Breast epithelium (tissue), 4 donors: ENCODE measurements at places on chromosomes 12 and 14.

- DNase-seq, result no peak
Observed at GRCh38 chr12:121191151-121191550, 18.8 kb upstream of the P2RX4 start.

GRCh38 chr12:93882763-93883162 is 205.6 kb downstream of the CRADD start:
- DNase-seq, result no peak

DNA sequence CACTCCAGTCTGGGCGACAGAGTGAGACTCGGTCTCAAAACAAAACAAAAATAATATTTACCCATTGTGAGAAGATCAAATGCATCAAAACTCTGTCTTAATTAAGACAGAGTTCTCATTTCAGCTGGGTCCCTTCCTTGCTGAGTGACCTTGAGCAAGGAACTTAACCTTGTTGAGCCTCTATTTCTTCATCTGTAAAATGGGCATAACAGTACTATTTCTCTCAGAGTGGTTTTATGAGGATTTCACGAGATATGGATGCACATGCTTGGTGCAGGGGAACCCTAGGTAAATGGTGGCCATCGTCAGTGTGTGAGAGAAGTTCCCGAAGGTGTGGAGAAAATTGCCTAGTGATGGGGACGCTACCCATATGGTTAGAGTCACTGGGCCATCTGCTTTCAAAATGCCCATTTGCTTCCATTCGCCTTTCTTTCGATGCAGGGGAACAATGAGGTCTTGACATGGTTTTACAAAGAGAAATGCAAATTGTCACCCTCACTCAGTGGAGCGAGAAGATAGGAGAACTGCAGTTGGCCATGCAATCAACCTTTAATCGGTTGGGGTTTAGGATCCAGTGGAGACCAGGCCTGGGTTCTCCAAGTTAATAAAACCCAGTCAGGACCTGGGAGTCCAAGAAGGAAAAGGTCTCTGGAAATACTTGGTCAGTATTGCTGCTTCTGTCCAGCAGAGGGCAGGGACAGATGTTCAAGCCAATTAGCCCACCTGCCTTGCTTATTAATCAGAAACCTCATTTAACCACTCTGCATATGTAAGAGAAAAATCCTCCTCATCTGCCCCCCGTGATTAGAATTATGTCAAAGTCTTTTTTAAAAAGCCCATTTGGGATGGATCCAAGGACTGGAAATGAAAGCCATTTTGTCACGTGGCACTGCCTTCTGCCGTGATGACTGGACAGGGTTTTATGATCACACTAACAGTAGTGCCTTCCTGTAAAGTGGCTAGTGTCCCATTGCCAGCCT is 37.2 kb downstream of the CFAP251 start:
- DNase-seq, result no peak

GRCh38 chr12:22443379-22444316 is 100.7 kb downstream of the C2CD5 start:
- peak; percentile 55 for DNase-seq

GRCh38 chr14:82546401-82546800 is 1012.7 kb upstream of the SEL1L start:
- DNase-seq, result no peak

GRCh38 chr12:126742241-126742641 is 1524.7 kb upstream of the TMEM132C start:
- no peak for DNase-seq

GRCh38 chr12:126219654-126220279 is 1154.5 kb downstream of the AACS start:
- DNase-seq, result no peak

DNA sequence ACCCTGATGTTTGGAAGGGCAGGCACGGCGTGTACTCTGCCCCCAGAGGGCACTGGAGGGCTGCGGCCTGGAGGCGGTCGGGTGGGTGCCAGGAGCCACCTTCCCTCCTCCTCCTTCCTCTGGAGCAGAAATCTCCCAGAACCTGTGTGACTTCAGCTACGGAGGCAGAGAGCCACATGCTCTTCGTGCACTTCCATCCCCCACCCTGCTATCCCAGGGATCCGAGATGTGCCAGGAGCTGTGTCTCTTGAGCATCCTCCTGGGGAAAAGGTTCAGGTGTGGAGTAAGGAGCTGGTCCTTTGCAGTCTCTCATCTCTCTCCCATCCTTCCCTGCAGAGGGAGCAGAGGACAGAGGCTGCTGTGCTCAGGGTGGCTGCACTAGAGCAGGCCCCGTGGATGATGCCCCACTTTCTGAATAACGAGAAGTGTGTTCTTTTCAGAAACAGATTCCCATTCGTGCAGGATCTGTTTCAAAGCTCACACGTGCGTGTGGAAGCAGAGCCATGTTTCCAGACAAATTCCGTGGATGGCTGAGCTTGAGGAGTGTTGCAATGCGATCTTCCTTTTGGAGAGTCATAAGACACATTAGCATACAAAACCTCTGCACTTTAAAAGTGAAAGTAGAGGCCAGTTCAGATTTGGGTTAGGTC is 162.9 kb downstream of the ADGRD1 start:
- DNase-seq, result peak; percentile 26

- DNase-seq, result no peak
Observed at GRCh38 chr12:130970165-130970907, 16.6 kb downstream of the ADGRD1 start.

DNA sequence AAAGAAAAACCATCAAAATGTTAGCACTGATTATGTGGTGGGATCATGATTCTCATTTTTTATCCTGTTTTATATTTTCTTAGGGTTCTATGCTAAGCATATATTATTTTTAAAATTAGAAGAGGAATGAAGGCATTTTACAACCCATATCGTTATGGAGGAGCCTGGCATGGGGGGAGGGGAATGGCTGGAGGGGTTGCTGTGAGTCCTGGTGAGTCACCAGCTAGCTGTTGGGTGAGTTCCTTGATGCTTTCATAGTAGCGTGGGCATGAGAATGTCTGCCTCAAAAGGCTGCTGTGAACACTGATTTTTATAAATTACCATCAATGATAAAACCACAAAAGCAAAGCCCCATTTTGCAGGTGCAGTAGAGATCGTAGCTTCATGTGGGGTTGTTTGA is 46.9 kb downstream of the C14orf132 start:
- no peak for DNase-seq

GRCh38 chr12:59636945-59637691 is 41.3 kb downstream of the SLC16A7 start:
- DNase-seq, result no peak

DNA sequence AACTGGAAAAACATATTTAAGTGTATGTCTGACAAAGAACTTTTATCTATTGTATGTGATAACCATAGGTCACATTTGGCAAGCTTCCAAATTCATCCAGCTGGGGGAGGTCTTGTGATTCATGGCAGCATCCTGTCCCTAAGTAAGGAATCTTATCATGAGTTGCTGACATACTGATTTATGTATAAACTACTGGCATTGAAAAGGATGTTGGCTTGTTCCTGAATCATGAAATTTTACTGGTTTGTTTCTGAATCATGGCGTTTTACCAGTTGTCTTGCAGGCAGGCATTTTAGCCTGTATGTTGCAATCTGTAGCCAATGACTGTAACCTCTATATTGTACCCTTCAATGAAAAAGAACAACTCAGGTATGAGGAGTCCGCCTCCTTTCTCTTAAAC is 244.8 kb downstream of the IPO8 start:
- DNase-seq, result no peak

- no peak for DNase-seq
Observed at GRCh38 chr12:47852096-47852571, 32.4 kb upstream of the HDAC7 start.

DNA sequence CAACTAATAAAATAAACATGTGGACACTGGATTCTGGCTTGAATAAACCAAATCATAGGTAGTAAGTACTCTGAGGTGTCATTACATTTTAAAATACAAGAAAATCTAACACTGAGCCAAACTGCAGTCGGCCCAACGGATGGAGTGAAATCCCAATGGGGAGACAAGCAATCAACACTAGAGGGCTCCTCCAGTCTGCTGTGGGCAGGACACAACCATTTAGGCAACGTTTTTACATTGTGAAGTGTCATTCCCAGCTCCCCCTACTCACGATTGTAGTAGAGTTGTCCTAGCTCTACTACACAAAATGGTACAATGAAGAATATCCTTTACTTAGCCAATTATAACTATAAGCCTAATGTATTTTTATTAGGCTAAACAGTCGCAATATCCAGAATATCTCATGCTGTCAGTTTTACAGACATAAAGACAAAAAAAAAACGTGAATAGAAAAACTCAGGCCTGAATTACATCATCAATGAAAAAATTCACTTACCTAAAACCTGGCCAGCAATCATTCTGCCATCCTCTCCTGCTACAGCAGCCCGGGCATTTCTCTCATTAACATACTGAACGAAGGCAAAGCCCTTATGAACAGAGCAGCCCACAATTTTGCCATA is 35.7 kb downstream of the HNRNPC start:
- DNase-seq, result no peak

DNA sequence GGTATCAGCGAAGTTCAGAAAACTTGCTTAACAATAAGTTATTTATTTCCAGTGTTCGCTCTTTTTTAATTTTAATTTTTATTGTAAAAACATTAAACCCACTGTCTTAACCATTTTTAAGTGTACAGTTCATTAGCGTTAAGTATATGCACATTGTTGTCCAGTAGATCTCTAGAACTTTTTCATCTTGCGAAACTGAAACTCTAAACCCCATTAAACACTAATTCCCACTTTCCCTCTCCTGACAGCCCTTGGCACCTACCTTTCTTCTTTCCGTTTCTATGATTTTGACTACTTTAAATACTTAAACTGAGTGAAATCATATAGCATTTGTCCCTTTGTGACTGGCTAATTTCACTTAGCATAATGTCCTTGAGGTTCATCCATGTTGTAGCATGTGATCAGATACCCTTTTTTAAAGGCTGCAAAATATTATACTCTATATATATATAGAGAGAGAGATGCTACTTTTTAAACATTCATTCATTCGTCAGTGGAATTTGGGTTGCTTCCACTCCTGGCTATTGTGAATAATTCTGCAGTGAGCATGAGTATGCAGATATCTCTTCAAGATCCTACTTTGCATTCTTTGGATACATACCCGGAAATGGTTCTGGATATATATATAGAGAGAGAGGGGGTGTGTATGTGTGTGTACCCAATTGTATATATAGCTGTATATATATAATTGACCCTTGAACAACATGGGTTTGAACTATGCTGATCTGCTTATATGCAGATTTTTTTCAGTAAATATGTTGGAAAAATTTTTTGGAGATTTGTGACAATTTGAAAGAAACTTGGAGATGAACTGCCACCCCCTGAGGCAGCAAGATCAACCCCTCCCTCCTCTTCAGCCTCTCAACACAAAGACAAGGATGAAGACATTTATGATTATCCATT is 74.7 kb upstream of the EVL start:
- DNase-seq, result no peak

DNA sequence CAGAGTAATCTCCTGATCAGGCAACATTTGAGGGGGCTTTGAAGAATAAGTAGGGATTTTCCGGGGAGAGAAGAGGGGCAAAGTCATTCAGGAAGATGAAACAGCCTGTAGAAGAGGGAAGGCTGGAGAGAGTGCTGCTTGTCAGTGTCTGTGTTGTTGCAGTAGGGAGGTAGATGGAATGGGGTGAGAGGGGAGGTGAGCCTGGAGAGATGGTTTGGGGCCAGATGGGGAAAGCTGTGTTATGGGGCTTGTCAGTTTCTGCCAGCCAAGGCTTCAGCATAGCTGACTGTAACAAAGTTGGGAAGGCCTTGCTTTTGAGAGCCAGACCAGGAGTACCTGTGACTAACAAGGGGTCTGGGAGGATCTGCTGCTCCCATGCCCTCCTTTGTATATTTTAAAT is 18.0 kb downstream of the BICD1 start:
- DNase-seq, result no peak

GRCh38 chr12:7797698-7798398 is 8.6 kb downstream of the NANOG start:
- no peak for DNase-seq

DNA sequence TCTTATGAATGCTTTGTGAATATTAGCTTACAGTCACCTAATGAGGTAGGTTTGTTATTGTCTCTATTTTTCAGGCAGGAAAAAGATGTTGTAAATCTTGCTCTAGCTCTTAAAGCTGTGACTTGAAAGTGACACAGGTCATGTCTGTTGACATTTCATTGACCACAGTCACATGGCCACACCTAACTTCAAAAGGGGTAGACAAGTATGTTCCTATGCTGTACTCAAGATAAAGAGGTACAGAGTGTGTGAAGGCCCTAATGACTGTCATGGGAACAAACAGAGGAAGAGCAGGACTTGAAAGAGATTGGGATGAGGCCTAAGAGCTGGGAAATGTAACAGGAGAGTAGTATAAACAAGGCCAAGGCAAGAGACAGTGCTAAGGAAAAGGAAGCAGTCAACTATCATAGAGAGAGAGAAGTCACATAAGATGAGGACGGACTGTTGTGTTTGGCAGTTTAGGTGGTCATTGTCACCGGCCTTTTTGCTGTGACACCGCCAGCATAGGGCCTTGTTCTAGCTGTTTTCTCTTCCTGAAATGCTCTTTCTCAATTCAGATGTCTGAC is 181.0 kb downstream of the CFAP54 start:
- DNase-seq, result no peak

DNA sequence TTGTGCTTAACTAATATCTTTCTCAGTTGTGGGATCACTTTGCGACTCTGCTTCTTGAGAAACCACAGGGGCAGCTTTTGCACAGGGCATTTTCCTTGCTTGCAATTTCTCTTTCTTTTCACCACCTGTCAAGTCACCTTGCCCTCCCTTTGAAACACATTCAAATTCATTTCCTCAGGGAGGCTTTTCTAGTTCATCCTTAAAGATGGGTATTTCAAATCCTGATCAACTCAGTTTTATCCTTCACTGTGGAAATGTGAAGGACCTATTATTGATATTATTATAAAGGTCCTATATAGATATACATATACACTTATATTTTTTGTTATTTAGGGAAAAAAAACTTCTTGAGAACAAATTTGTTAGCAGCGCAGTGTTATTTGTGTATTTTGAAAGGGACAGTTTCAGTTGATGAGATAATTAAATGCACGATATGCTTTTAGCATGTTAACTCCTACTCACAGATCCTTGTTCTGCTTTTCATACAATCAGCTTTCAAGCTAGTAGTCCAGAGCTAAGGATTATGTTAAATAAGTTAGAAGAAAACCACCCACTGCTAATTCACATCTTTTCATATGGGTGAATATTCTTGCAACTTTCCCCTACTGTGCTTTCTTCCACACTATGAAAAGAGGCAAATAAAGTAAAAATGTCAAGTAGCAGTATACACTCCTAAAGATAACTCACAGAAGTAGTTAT is 501.4 kb upstream of the RGS6 start:
- no peak for DNase-seq

GRCh38 chr12:96471368-96472050 is 17.9 kb upstream of the CFAP54 start:
- no peak for DNase-seq

GRCh38 chr12:116165036-116165425 is 112.5 kb downstream of the MED13L start:
- no peak for DNase-seq

- DNase-seq, result no peak
Observed at GRCh38 chr12:62907078-62907477, 27.9 kb downstream of the PPM1H start.

DNA sequence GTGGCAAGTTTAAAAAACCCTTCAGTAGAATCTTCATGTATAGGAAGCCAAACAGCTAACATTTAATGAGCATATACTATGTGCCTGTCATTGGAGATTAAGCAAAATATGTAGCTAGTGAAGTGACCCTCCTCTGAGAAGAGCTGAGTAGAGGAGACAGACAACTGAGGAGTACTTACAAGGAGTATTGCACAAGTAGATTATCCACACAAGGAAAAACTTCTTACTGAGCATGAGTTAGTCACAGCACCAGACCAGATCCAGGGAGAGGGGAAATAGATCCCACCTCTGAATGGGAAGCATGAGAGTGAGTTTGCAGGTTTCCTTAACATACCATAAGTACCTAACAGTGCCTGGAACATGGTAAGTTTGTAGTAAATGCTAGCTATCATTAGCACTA is 33.0 kb downstream of the FRMD6 start:
- no peak for DNase-seq
